AG04449 (cell line): ENCODE measurements at places on chromosomes 16 and 17.

DNA sequence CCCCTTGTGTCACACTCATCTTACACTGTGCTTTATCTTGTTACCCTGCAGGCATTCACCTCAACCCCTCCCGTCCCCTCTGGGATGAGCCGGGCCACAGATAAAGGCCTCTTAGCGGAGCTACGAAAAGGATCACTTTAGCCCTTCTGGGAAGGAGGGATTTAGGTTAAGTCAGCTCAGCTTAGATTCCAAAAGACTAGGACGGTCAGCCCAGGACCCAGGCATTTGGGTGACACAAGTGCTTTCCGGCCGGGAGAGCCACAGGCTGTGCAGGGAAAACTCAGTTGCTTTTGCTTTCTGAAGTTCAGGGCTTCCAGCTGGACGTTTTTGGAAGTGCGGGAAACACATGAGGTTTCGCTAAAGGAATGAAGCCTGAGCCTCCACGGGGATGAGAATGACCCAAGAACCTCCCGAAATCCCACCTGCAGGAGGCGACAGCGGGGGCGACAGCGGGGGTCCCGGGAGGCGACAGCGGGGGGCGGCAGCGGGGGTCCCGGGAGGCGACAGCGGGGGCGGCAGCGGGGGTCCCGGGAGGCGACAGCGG, 11.6 kb upstream of the METRNL start:
- DNase-seq = no peak

GRCh38 chr16:24010440-24011089, 174.8 kb downstream of the PRKCB start:
- peak; percentile 3 for DNase-seq

DNA sequence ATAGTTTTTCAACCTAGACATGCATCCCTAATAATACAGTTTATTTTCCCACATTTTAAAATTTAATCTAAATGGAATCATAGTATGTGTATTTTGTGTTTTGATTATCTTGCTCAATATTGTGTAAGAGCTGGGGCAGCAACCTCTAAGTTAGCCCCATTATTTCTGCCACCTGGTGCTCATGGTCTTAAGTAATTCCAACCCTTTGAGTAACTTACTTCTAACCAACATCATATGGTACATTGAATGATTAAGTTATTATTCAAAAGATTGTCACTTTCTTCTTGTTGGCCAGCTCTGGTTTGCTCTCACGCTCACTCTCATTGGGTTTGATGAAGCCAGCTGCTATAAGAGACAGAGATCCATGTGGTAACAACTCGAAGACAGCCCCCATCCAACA, 3.9 kb upstream of the KRTAP4-3 start:
- DNase-seq = no peak

DNA sequence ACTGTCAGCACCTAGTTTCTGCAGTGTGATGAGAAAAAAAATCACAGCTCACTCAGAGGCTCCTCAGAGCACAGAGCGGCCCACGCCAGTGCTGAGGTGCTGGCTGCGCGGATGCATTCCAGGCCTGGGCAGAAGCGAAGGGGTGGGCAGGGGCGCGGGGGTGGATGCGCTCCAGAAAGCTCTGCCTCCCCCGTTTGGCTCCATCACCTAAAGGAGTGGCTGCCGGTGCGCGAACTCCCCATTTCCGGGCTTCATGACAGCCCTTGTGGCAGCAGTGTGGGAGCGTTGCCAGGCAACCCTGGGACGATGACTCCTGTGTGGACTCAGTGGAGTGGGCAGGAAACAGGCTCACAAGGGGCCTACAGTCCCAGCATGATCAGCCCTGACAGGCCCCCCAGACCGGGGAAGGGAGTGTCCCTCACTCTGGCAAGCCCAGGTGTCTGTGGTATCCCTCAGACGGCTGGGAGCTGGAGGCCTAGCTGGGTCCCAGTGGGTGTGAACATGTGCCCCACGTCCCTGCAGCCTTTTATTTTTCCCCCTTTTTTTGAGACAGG, 32.8 kb upstream of the NUDT16L1 start:
- DNase-seq = no peak

DNA sequence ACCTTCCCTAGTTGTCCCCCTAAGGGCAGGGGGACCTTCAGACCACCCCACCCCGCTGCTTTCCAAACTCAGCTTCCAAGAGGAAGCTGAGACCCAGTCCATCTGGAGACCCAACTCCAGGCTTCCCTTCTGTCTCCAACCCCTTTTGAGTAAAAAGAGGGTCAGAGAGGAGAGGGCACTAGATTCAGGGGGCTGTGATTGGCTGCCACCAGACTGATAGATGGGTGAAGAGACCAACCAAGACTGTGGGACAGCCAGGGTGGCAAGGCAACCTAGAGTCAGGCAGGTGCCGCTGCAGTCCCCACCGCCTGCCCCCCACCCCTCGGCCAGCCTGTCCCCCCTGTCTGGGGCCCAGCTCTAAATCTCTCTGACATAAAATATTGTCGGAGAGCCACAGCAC, 92.5 kb downstream of the SDK2 start:
- no peak for DNase-seq

GRCh38 chr17:62884781-62885180, 76.7 kb upstream of the MARCHF10 start:
- no peak for DNase-seq

DNA sequence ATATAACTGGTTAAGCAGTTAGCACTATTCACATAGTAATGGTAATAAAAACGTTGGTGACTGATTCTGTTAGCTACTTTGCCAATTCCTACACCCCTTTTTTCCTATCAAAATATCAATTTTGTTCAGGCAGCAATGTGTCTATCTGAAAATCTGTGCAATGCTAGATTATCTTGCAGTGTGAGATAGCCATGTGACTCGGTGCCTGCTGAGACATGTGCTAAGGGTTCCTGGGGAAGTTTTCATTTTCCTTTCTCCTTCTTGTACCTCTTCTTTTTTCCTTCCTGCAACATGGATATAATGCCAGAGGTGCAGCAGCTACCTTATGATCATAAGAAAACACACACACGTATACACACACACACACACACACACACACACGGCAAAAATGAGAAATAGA, 100.5 kb upstream of the SHISA6 start:
- DNase-seq = no peak

GRCh38 chr16:10578474-10579316, 1.7 kb downstream of the EMP2 start:
- DNase-seq = no peak

- no peak for DNase-seq
Measured at GRCh38 chr17:48725288-48726064, 2.5 kb downstream of the PRAC2 start.

DNA sequence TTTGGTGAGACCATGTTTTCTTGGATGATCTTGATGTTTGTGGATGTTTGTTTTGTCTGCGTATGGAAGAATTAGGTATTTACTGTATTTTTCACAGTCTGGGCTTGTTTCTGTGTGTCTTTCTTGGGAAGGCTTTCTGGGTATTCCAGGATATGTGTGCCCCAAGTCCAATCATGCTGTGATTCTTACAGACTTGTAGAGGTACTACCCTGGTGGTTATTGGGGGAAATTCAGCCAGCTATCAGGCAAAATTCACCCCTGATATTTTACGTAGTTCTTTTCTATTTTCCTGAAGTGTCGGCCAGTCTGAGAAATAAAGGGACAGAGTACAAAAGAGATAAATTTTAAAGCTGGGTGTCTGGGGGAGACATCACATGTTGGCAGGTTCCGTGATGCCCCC, 33.4 kb upstream of the ARL4D start:
- no peak for DNase-seq

DNA sequence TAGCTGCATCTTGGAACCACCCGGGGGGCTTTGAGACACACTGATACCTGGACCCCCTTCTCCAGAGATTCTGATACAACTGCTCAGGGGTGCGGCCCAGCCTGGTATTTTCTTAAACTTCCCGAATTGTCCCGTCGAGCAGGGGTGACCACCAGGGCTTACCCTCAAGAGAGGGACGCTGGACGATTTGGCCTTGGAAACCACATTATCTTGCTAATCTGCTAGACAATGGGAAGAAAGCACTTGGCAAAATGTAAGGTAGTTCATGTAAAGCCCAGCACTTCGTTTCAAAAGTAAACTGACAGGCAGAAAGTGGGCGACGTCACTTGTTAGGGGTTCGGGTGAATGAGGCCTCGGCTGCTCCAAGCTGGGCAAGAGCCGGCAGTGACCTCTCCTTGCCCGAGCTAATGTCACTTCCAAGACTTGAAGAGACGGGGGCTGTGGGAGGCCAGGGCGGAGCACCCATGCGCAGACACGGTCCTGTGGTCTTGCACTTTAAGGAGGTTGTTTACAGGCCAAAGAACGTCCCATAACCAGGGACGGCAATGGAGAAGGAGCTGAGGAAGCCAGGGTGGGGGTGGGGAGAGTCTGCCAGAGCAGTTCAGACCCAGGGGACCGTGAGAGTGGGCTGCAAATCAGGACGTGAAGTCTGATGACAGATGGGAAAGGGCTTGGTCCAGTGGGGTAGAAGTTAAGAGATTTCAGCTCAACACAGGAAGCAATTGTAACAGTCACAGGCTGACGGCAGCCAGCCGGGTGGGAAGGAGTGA, 152.7 kb upstream of the GSE1 start:
- DNase-seq = no peak

GRCh38 chr16:47028767-47029377, 55.4 kb upstream of the DNAJA2 start:
- no peak for DNase-seq

DNA sequence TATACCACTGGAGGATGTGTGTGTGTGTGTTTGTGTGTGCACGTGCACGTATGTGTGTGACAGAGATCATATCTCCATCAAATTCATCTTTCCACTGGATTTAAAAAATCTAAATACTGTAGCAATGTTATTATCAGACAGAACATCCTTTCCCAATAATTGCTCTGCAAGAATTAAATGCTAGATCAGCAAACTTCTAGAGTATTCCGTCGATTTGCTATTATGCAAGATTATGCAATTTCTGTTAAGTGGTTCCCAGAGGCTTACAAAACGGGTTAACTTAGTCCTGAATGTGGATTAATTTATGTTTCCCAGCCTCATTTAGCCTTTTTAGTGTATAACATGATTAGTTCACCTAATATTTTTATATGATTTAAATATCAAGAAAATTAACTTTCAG, 44.5 kb upstream of the CNTNAP4 start:
- no peak for DNase-seq

- DNase-seq = no peak
Measured at GRCh38 chr16:6250511-6250910, 1082.1 kb upstream of the RBFOX1 start.

DNA sequence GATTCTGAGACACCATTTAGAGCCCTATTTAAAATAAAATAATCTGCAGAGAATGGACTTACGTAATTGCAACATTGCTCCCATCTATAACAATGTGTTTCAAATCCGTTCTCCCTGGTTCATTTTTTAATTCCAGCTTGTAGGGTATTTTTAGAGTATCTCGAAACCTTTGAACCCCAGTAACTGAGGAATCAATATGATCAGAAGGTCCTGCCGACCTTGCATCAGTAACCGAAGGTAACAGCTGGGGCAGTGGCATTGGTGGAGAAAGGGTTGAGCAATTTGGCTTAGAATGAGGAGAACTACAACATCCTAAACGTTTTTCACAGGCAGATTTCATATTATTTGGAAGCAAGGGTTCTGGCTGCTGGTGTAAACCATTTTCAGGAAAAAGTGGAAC, 49.3 kb downstream of the N4BP1 start:
- DNase-seq = no peak

GRCh38 chr16:2197765-2198164, 1.4 kb upstream of the CASKIN1 start:
- DNase-seq = no peak
